ENCODE measurements at places on chromosomes 16 and 17.

GRCh38 chr17:42389135-42389417, 834 bp upstream of the STAT3 start:
- DNase-seq = no peak

GRCh38 chr16:28592979-28593553, 3.8 kb downstream of the SULT1A2 start:
- no peak for DNase-seq

DNA sequence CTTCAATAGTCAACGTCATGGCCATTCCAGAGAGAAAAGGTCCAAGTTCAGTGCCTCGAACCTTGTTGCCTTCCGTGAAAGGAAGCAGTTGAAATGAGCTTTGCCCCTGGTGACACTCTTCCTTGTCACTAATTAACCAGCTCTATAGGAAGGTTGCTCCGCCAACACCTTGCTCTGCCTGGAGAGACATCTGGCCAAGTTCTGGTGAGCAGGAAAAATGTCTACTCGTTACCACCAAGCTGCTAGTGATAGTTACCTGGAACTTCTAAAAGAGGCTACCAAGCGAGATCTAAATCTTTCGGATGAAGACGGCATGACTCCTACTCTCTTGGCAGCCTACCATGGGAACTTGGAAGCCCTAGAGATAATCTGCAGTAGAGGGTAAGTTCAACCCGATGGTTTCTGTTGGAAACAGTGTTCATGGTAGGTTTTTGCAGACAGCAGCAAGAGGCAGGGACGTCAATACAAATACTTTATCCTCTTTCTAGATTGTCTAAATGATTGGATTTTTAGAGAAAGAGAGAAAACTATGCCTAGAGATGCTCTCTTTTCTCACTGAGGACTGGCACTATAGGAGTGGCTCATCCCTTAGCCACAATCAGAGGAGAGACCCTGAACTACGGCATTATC, at the start of gene ANKS4B:
Gene ANKS4B, plus strand, starts transcription at position 179 of the 630 bp plus-strand sequence. Its CDS starts 39 bp downstream, at position 218.
- no peak for DNase-seq

DNA sequence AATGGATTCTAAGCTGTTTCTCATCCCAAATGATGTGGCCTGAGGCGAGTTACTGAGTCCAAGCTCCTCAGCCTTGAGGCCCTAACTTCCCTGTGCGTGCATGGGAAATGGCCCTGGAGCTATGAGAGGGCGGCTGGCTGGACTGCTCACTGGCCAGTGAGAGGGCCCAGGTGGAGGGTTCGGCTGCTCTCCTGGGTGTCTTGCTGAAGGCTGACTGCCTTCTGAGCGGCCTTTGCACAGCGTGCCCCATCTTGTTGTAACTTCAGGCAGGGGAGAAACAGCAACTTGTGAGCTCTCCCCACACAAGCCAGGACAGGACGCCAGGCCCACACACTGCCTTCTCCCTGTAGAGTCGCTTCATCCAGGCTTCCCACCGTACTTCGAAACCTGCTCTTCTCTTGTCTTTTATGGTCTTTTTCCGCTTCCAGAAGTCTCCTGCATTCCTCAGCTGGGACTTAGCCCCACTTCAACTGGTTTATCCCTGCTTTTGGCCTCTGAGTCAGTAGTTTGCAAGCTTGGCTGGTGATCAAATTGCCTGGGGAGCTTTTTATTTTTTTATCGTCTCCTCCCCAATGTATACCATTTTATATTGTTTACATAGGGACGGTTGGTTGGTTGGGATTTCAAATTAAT, 13.3 kb downstream of the CDH3 start:
- no peak for DNase-seq

DNA sequence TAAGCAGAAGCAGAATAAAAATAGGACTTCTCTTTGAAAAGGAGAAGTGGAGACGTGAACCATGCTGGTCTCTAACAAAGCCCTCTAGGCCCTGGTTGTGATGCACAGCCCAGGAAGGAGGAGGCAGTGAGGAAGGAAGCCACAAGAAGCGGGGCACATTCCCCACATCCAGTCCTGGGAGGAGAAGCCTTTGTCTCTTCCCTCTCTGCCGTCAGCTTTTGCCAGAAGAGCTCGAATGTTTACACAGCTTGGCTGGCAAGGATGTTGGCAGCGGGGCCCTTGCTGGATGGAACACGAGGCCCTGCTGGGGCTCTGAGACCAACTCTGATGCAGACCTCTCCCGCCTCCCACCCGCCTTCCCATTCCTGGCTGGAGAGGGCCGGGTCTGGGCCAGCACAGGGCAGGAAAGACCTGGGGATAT, 91.3 kb downstream of the MAF start:
- DNase-seq = no peak

GRCh38 chr16:57760357-57761160, 25.0 kb downstream of the KATNB1 start:
- DNase-seq = peak; percentile 12

DNA sequence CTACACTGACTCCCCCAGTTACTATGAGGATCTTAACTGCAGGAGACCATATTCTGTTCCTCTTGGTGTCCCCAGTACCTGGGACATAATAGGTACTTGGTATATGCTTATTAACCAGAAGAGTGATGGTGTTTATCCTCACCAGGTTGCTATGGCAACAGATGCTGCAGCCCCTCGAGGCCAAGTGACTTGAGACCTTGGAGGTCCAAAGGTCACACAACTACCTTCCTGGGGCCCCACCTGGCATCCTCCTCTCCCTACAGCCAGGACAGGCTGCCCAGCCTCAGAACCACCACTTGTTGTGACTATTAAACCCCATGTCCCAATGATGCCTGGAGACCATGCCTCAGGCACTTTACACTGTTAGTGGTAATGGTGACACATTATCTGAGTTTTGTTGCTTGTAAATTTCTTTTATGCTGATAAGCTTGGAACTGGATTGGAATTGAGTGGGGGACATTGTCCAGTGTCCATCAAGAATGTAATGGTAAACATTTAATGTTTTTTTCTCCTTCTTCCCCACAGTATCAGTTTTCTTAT, 189.4 kb downstream of the CCDC182 start:
- DNase-seq = no peak

DNA sequence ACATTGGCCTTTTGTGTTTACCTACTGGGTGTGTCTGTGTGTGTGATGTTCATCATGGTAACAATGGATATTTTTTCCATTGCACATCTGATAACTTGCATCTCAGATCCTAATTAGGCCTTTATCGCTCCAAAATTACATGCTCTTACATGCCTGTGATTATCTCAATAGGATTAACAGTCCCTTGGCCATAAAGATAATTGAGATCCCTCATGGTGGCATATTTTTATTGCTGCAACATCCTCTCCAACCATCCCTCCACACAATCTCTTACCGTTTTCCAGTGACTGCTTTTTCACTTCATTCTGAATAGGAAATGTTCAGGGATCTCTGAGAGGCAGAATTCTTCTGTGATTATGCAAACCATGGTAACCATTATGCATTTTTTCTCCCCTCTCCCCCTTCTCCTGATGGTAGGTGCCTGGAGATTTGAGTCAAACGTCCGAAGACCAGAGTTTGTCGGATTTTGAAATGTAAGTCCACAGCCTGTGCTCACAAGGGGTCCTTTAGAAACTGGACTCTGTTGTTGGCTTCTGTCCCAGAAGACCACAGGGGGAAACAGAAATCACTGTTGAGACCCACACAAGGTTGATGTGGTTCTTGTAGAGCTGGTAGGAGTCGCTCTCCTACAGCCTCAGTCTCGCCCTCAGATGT, 405.5 kb downstream of the CPPED1 start:
- DNase-seq = no peak

DNA sequence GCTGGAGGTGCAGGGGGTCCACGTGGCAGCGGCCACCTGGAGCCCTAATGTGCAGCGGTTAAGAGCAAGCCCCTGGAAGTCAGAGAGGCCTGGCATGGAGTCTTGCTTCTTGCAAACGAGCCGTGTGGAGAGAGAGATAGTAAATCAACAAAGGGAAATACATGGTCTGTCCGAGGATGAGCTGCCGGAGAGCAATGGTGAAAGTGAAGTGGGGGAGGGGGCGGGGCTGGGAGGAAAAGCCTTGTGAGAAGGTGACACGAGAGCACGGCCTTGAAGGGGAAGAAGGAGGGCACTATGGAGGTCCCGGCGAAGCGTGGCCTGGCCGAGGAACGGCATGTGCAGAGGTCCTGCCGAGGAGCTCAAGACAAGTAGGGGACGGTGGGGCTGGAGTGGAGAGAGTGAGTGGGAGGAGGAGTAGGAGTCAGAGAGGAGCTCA, 6.0 kb upstream of the SERPINF1 start:
- no peak for DNase-seq

- DNase-seq = no peak
Measured at GRCh38 chr17:27751622-27752490, 48.5 kb downstream of the NOS2 start.

DNA sequence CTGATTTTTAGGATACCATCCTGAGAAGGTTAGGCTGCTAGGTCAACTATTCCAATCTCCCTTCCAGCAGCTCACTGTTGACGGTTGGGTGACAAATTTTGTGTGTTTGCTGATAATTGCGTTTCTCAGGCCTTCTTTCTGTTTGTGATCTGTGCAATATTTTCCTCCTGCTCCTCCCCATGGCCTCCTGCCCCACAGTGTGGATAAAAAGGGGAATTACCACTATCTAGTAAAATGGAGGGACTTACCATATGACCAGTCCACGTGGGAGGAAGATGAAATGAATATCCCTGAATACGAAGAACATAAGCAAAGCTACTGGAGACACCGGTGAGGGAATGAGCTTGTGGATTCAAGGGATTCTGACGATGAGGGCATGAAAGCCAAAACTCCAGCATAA, 9.2 kb downstream of the CHD3 start:
- no peak for DNase-seq

DNA sequence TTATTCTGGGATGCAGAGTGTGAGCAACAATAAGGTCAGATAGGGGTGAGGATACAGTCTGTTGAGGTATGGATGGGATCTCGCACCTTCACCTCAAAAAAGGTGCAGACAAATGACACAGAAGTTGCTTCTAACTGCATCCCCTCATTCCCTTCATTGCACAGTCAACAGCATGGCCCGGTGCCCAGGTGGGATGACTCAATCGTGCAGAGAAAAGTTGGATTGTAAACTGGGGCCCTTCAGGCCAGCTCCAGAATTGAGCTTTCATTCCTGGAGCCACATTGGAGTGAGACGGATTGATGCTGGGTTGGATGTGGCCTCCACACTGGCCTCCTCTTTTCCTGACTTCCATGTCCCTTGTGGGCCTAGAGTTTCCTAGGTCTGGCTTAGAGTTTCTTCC, 977.4 kb downstream of the KCNJ18 start:
- DNase-seq = no peak

DNA sequence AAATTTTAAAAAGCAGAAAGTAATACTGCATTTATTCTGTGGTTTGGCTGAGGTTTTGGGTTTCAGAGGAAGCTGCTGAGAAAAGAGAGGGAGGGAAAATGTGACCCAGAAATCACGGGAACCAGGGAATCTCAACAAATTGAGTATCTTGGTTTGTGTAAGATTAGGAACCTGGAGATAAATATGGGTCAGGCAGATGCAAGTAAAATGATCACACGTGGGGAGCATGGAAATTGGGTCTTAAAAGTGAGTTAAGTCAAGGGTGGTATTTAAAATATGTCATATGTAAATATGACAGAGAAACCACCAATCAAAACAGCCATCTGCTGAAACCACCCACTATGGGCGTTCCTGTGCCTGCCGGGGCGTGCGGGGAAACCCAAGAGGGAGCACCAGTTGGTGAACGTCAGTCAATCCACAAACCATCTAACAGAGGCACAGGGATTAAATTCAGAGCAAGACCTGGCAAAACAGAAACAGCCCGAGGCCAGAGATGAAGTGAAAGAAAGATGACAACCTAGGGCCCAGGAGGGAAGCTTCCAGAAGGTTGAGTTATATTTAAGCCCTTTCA, 33.4 kb downstream of the CDH13 start:
- no peak for DNase-seq

- DNase-seq = peak; percentile 49
Measured at GRCh38 chr17:67293251-67294203, 48.5 kb upstream of the HELZ start.

DNA sequence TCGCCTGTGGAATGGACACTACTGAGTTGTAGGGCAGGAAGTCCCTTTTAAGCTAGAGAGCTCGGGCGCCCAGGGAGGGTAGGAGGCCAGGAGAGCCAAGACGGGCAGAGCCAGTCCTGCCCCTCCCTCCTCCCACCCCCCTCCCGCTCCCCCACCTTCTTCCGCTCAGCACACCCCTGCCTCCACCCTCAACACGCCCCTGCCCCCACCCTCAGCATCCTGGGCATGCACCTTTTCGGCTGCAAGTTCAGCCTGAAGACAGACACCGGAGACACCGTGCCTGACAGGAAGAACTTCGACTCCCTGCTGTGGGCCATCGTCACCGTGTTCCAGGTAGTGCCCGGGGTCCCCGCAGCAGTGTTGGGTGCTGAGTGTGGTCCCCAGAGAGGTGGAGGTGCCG, 18.3 kb downstream of the TPSG1 start:
- no peak for DNase-seq

GRCh38 chr17:31830971-31831858, 27.8 kb downstream of the COPRS start:
- no peak for DNase-seq

GRCh38 chr16:1543085-1543896, 9.8 kb downstream of the TMEM204 start:
- DNase-seq = peak; percentile 53

- DNase-seq = no peak
Measured at GRCh38 chr16:17312094-17312710, 158.6 kb downstream of the XYLT1 start.

GRCh38 chr16:21156767-21157467, 1.6 kb upstream of the LDAF1 start:
- DNase-seq = peak; percentile 36

DNA sequence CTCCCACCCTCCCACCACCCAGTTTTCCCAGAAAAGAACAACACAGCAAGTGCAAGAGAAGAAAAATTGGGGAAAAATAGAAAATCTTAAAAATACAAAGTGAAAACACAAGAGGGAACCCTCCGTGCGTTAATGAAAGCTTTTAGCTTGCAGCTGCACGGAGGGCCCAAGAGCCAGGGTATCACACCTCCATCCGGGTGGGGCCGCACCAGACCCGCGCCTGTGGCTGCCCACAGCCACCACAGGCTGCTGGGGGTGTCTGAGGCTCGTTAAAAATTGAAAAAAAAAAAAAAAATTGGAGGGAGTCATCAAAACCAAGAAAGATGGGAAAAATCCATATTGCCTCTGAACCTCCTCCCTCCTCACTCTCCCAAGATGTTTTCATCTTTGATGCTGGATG, 18.6 kb downstream of the ENGASE start:
- no peak for DNase-seq

DNA sequence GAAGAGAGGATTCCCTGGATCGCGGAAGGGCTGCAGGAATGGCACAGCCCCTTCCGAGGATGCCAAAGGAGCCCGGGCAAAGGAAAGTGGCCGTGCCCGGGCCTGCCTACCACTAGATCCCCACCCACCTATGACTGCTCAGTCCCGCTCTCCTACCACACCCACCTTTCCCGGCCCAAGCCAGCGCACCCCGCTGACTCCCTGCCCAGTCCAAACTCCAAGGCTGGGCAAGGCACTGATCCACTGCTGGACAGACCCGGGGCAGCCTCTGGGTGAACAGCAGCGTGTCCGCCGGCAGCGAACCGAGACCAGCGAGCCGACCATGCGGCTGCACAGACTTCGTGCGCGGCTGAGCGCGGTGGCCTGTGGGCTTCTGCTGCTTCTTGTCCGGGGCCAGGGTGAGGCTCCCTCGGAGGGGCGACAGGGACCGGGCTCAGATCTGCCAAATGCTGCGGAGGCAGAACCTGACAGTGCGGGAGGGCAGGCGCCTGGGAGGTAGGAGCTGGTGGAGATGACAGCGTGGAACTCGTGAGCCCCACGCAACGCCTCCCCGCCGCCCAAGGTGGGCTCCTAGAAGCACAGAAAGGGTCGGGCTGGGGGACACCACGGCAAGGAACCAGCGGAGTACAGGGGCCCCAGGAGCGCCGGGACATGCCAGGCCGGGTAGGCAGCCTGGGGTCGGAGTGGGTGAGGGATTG, at the start of gene CES2:
Gene CES2, plus strand, starts transcription at position 203 of the 698 bp plus-strand sequence. Its CDS starts 120 bp downstream, at position 323.
- DNase-seq = no peak

- no peak for DNase-seq
Measured at GRCh38 chr16:66651474-66651765, 45.1 kb downstream of the CMTM4 start.
